ENCODE measurements at places on chromosomes 3 and 15. TPM values are rescaled to one million over a fixed set of nuclear protein-coding genes. Genes with fewer than 3 reads are reported as not detected.

DNA sequence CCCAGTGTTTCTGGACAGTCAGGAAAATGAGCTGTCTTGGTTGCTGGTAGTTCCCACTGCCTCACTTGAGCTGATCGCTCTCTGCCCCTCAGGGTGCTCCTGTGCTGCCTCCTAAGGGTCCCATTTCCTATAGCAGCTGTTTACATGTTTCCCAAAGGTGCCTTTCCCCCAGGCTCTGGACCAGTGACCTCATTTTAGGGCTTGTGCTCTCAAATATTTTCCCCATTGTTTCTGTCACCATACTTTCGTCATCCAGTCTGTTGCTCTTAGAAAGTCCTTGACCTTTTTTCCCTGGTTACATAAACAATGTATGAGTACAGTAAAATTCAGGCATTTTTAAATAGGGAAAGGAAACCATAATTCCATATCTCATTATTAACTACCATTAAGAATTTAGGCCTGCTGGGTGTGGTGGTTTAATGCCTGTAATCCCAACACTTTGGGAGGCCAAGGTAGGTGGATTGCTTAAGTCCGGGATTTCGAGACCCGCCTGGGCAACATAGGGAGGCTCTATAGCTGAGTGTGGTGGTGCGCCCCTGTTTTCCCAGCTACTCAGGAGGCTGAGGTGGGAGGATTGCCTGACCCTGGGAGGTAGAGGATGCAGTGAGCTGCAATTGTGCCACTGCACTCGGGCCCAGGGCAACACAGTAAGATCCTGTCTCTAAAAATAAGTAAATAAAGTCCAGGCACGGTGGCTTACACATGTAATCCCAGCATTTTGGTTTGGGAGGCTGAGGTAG, 11.7 kb downstream of the RAD54L2 start:
- no peaks in the 10 kb centered on the region for H3K36me3 ChIP-seq
- no peak overlapping the region for H3K27ac ChIP-seq
- no peaks in the 10 kb centered on the region for H3K27me3 ChIP-seq
- no peak overlapping the region for H3K4me3 ChIP-seq
- H3K4me1 ChIP-seq = no peaks in the 10 kb centered on the region
- no peak for DNase-seq

GRCh38 chr15:30991255-30992235, at the start of gene MTMR10:
Gene MTMR10, minus strand, starts transcription at chr15:30991628. Its CDS starts 122 bp downstream, at chr15:30991506.
- H3K27ac ChIP-seq = peak within 1 kb of the TSS; percentile 74
- no peaks in the 10 kb centered on the region for H3K27me3 ChIP-seq
- H3K4me1 ChIP-seq = no peaks in the 10 kb centered on the region
- peaks cover 4% of the 10 kb centered on the region for H3K36me3 ChIP-seq
- DNase-seq = peak; percentile 96

GRCh38 chr3:116809208-116809607, 99.6 kb downstream of the TUSC7 start:
- H3K4me1 ChIP-seq = no peaks in the 10 kb centered on the region
- H3K27me3 ChIP-seq = no peaks in the 10 kb centered on the region
- no peak overlapping the region for H3K27ac ChIP-seq
- no peak for DNase-seq
- H3K36me3 ChIP-seq = no peaks in the 10 kb centered on the region

DNA sequence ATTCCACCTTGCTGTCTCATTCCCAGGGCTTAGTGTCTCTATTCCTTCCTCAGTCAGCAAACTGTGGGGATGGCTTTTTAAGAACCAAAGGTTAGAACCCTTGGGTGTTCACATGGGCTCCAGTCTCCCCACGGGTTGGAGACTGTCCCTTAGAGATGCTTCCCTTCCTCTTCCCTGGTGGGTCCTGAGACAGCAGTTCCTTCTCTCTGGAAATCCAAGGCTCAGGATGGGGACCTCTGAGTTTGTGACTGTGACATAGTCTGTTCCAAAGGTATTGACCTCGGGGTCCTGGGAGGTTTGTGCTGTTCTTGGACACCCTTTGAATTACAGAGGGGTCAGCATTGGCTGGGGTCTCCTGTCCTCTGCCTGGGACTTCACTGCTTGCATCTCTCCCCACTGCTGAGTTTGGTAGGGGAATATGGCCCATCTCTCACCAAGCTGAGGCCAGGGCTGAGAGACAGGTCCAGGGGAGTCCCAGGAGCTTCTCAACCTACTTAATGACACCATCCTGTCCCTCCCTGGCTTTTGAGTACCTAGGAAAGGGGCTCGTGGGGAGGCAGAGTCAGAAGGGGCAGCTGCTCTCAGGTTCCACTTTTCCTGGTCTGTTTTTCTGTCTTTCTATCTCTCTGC, 1.5 kb downstream of the GRM2 start:
- no peak for DNase-seq
- H3K27me3 ChIP-seq = no peaks in the 10 kb centered on the region
- no peaks in the 10 kb centered on the region for H3K36me3 ChIP-seq
- no peak overlapping the region for H3K4me3 ChIP-seq
- H3K27ac ChIP-seq = no peak overlapping the region

GRCh38 chr3:43178891-43179366, 73.0 kb upstream of the POMGNT2 start:
- no peak for DNase-seq
- H3K36me3 ChIP-seq = no peaks in the 10 kb centered on the region
- no peak overlapping the region for H3K27ac ChIP-seq
- no peak overlapping the region for H3K4me3 ChIP-seq

DNA sequence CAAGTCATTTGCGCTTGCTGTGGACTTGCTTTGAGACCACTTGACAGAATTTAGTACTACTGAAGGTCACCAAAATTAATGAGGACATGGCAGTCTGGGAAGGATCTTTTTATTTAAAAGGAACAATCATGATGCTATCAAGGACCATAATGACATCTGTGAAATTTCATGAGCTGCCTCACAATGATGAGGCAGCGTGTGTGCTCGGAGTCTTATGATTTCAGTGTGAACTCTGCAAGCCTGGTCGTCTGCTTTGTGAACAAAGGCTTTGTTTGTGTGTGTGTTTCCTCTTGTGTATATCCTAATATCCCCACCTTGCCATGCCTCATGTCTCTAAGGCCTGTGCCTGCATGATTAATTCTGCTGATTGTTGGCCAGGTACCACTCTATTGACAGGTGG, 46.7 kb downstream of the RAD54L2 start:
- H3K27me3 ChIP-seq = no peaks in the 10 kb centered on the region
- H3K4me1 ChIP-seq = no peaks in the 10 kb centered on the region
- no peak overlapping the region for H3K4me3 ChIP-seq
- no peaks in the 10 kb centered on the region for H3K36me3 ChIP-seq
- DNase-seq = peak; percentile 56

OR5K2 gene
- polyA plus RNA-seq = not detected

CSNK1G1 gene
- 10.2 TPM for polyA plus RNA-seq

CHRNA3 gene
- polyA plus RNA-seq = 6.3 TPM

RARRES1 gene
- polyA plus RNA-seq = 0.11 TPM

SLC24A1 gene
- polyA plus RNA-seq = 8.7 TPM

LRTM1 gene
- polyA plus RNA-seq = not detected
